Globus pallidus (tissue), 1 donor: ENCODE measurements at places on chromosomes 1 and 21.

DNA sequence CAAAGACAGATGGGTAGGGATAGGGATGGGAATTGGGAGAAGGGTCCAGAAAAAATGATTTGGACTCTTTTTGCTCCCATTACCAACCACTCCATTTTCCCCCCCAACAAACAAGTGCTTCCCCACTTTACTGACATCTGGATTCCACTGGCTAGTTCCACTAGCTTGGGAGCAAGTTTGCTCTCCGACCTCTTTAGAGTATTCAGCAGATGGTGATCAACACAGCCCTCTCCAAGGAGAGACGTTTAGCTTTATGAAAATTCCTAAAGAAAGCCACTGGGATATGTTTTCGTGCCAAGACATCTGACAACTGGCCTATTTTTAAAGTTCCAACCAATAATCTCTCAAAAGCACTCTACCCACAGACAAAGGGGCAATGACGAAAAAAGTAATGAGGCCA lies 50.3 kb downstream of the ITPKB start:
- peak; percentile 71 for DNase-seq

GRCh38 chr1:40723196-40723955 lies 31.9 kb downstream of the NFYC start:
- DNase-seq = no peak

DNA sequence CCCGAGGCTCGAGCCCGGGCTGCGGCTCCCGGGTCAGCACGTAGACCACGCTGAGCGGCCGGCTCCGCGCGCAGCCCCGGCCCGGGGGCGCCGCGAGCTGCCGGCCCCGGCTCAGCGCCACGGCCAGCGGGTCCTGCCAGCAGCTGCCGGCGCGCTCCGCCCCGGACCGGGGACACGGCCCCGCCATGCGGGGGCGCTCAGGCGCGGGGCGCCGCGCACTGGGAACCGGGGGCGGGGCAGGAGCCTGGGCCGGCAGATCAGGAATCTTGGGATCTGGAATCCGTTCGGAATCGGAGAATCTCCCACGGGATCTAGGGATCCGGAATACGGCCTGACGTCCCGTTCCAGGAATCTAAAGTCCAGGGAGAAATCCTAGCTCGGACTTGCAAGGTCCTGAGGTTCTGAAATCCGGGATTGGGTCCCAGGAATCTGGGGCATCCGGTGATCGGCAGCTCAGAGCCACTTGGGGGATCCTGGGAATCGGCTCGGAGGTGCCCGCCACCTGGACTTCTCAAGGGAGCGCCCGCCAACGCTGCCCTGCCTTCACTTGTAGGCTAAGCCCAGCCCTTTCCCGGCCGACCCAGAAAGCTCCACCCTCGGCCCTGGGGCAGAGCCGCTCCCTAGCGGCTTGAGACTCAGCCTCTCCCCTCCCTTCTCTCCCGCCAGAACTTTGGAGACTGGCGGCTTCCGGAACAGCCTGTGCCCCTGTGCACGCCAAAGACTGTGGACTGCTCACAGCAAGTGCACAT lies at the start of gene MAP3K6:
Gene MAP3K6 (minus strand): TSS at position 551 of the 749 bp plus-strand sequence. CDS start 364 bp downstream, at position 187.
- peak; percentile 42 for DNase-seq

DNA sequence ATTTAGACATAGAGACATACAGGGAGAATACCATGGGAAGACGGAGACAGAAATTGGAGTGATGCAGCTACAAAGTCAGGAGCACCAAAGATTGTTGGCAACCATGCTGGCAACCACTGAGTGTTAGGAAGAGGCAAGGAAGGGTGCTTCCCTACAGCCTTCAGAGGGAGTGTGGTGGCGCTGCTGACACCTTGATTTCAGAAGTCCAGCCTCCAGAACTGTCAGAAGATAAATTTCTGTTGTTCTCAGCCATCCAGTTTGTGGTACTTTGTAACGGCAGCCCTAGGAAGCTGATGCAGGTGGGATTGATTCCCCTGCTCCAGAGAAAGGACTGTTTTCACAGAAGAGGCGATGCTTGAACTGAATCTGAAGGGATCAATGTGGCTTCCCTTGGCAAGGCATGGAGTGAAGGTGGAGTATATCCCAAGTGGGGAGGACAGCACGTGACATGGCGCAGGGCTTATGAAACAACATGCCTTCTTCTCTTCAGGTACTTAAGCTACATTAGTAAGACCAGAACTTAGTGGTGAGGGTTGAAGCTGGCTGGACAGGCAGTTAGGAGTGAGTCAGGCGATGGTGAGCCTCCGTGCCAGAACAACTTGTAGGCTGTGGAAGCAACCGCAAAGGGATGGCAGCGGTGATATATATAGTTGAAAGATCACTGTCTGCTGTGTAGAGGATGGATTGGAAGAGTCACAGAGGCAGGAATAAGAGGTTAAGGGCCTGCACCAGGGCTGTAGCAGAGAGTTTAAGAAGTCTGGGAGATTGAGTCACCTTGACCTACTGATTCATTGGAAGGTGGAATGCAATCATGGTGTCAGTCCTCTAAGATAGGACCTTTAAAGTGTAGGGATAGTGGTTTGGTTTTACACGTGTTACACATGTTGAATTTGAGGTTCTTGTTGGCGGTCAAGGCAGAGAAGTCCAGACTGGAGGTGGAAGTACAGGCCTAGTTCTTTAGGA lies 2.1 kb downstream of the LEPR start:
- no peak for DNase-seq

DNA sequence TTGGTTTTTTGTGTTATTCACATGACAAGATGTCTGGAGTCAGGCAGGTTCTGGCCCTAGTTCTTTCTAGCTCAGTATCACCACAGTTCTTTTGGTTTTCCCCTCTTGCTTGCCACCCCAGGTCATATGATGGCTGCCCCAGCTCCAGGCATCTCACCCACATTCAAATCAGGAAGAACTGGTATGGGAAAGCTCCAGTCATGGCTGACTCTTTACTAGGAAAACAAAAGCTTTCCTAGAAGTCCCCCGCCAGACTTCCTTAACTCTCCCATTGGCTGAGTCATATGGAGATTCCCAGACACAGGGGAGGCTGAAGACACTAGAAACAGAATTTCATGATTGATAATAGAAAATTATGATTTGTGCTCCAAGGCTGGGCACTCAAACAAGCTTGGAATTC lies 22.1 kb upstream of the EYA3 start:
- no peak for DNase-seq

GRCh38 chr1:86868477-86868876 lies 45.4 kb downstream of the SELENOF start:
- DNase-seq = no peak
